ENCODE measurements at places on chromosomes 2 and 18.

GRCh38 chr18:58087928-58088690 is 44.1 kb downstream of the NEDD4L start:
- DNase-seq: no peak

DNA sequence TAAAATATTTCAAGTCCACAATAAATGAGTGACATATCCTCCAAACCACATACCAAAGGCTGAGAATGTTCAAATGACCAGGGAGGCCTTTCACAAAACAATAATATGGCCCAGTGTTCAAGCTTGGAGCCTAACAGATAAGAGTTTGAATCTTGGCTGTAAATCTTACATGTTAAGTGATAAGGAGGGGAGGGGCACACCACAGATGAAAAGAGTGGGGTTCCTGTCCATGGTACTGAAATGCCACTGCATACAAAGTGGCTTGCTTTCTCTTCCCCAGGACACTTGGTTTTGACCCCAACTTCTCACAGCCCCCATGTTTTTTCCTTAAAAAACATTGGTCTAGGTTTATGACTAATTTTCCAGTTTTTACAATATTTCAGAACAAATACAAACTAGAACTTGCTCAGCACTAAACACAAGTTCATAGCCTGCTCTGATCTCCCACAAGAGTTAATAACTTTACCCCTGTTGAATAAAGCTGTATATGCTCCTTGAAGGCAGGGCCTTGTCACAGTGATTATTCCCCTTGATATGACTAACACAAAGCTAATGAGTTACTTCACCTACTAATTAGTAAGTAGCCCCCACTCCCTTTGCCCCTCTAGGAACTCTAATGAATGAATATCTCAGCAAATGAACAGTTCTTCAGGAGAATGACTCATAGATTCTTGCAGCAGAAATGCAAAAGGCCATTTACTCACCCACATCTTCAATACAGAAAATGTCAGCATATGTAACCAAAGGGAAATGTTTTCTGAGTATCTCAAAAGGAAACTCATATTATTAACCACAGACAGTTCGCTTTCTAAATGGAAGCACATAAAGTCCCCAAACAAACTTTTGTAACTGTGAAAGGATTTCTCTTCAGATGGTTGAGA is 142.2 kb downstream of the SATB2 start:
- peak; percentile 47 for DNase-seq

DNA sequence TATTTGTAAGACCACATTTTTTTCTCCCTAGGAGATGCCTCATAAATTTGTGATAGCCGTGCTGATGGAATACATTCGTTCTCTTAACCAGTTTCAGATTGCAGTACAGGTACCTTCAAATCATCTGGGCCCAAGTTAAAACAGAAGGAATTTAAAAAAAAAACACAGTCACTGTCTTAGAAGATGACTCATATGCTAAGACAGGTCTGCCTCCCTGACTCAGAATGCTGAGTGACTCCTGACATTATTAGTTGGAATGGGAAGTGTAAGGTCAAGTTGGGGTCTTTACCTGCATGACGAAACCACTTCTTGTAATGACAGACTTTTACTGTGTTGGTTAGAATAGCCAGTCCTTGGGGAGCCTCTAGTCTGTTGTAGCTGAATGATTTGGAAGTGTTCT is 26.3 kb downstream of the RMC1 start:
- DNase-seq: no peak

DNA sequence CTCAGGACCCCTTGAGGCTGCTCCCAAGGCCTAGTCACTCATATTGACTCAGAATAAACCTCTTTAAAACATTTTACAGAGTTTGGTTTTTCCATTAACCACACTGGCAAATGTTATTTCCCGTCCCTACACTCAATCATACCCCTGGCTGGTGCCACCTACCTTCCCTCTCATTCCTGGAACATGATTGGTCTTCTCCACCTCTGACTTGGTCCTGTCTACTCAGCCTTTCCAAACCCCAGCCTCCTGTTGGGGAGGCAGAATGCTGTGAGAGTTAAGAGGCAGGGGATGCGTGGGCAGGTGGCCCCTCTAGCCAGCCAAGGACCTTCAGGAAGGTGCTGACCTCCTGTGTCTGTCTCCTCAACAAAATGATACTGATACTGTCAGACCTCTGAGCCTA is 149.3 kb downstream of the CABLES1 start:
- no peak for DNase-seq

GRCh38 chr2:77567723-77568122 is 45.5 kb upstream of the LRRTM4 start:
- no peak for DNase-seq

DNA sequence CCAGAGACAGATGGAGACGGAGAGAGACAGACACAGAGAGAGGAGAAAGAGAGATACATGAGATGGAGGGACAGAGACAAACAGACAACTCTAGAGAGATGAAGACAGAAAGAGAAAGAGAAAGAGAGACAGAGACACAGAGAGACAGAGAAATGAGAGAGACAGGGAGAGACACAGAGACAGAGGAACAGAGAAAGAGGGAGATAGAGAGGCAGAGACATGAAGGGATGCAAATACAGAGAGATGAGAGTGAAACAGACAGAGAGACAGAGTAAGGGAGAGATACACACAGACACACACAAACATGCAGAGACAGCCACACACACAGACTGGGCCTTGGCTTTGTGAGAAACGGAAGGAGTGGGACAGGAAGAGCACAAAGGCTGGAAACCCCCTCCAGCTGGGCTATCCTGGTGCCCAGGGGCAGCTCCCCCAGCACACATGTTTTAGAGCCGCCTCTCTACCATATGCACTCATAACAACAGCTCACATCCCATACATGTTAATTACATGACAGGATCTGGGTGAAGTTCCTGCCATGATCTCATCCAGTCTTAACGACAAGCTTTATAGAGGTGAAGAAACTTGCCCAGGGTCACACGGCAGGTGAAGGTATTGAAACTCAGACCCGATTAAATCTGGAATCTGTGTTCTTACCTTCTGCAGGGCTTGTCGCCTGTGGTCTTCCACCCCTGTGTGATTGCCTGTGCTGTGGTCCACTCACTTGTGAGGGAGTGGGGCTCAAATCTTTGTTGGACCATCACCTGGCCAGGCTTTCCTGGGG is 32.4 kb downstream of the IL18R1 start:
- no peak for DNase-seq

- DNase-seq: no peak
Measured at GRCh38 chr2:186946896-186947467, 98.0 kb upstream of the ZSWIM2 start.

DNA sequence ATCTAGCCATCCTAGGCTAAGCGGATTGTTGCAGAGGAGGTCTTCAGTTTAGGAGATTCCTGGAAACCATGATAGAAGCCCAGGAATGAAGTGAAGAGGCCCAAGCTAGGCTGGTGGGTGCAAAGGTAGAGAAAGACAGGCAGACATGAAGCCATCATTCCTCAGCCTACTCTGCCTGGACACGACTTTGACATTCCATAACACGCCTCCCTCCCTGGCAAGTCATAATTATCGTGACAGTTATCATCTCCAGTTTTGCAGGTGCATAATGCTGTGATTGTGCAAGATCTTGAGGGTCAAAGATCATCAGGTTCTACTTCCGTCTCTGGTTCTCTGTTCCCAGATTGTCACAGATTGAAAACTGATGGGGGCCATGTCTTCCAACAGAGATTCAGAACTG is 15.2 kb upstream of the FZD5 start:
- DNase-seq: no peak

Data from iPS-NIHi11 (cell line).